ENCODE measurements at places on chromosomes 7 and 10.
A peak's percentile ranks its signal among the peaks of the same experiment; 100 is the strongest.

- DNase-seq = no peak
Observed at GRCh38 chr10:124324451-124324850, 94.3 kb downstream of the OAT start.

DNA sequence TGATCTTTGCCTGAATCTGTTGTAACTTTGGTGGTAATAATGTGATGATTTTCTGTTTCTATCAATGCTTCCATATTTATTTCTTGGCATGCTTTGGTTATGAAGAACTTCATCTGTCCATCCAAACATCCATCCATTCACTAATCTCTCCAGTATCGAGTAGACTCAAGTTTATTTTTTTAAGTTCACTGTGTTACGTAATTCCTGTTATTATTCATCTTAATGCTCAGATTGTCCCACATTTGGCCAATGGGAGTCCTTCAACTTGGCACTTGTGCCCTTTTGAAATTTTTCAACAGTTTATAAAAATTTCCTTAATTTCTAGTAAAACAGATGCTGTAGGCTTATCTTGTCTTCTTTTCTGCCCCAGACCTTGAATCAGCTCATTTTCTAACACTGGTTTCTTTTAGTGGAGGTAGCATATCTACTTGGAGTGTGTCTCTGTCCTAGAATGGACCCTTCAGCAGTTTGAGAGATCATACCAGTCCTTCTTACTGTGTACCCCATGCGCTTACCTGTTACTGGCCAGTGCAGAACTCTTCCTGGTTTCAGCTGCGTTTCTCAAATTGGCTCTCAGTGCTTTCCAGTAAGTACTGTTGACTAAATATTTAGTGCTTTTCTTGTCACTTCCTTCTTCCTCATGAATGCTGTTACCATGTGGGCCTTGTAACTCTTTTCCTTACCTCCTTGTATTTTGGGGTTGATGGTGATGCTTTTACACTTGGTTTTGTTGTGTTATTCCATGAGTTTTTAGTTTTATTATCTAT is 100.8 kb downstream of the MLLT10 start:
- no peak for DNase-seq

DNA sequence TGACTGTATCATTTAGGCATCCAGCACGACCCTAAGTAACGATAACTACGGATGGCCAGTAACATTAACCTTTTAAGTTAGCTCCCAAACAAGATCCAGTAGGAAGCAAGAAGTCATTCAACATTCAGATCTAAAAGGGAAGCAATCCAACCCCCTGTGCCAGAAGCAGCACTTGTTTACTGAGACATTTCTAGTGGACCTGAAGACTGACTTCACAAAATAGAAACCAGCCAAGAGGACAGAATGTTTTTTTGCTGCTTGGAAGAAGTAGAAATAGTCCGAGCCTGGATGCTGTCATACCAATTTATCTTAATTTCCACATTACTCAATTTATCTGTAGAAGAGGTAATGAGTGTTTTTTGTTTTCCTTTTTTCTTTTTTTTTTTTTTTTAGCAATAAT is 88.0 kb upstream of the CTTNBP2 start:
- DNase-seq = no peak

GRCh38 chr7:38773430-38773829 is 135.6 kb downstream of the VPS41 start:
- no peak for DNase-seq

DNA sequence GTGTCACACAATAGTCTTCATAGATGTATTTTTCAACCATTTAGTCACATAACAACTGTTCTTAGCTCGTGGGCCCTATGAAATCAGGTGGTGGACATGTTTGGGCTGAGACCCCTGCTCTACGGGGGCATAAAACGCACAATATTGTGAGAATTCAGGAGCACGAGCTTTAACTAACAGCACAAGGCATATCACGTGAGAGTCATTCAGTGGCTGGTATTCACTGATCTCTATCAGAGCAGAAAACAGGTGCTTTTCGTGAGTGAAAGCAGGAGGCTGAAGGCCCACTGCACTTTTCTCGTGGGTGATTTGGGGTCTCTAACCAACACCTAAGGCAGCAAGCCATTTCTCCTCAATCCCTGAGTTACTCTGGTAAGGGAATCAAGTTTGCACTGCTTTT is 42.8 kb upstream of the GRB10 start:
- DNase-seq = no peak

- no peak for DNase-seq
Observed at GRCh38 chr10:116466715-116467422, 39.2 kb downstream of the PNLIPRP3 start.

DNA sequence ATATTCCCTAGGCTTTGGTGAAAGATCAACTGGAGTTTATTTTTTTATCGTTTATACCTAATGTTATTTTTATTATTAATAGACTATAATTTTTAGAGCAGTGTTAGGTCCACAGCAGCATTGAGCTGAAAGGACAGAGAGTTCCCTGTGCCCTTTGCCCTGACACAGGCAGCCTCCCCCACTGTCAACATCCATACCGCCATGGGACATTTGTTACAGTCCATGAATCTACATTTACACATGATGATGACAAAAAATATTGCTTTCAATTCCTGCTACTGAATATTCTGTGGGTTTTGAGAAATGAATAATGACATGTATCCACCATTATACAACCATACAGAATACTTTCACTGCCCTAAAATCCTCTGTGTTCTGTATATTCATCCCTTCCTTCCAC is 1297.5 kb upstream of the SORCS1 start:
- DNase-seq = no peak

DNA sequence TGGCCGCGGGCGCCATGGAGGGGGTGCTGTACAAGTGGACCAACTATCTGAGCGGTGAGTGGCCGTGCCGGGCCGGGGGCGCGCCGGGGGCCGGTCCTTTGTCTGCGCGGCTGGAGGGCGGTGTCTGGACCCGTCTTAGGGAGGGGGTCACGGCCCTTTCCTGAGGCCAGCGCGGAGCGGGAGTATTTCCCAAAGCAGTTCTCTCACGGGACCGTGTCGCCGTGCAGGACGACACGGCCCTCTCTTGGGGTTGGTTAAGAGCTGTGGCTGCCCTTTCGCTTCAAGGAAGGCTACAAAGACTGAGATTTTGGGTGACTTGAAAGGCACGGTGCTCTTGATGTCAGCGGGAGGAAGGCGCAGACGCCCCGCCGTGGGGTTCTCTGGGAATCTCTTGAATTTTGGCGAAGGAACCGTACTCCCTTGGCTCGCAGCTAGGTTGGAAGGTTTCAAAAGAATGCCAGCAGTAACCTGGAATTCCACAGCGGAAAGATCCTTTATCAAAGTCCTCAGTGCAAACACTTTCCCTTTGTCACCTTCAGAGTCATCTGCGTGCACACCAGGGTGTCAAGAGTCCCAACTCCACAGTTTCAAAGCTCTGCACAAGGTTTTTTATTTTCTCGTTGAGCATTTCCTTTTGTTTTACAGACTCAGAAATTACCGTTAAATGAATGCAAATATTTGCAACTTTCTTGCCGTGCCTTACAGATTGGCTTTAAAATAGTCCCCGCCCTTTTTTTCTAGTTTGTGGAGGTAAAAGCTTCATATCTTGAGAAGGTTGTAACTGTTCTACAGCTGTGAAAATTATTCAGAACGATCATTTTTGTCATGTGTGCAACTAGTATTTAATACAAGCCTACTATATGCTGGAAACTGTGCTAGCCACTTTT is 780 bp downstream of the PLEKHA8 start:
- DNase-seq = peak; percentile 37

GRCh38 chr7:55527307-55527706 is 45.0 kb downstream of the VOPP1 start:
- no peak for DNase-seq

GRCh38 chr7:124723012-124723411 is 42.6 kb downstream of the GPR37 start:
- DNase-seq = no peak

- peak; percentile 19 for DNase-seq
Observed at GRCh38 chr10:7243139-7243538, 167.7 kb downstream of the SFMBT2 start.

DNA sequence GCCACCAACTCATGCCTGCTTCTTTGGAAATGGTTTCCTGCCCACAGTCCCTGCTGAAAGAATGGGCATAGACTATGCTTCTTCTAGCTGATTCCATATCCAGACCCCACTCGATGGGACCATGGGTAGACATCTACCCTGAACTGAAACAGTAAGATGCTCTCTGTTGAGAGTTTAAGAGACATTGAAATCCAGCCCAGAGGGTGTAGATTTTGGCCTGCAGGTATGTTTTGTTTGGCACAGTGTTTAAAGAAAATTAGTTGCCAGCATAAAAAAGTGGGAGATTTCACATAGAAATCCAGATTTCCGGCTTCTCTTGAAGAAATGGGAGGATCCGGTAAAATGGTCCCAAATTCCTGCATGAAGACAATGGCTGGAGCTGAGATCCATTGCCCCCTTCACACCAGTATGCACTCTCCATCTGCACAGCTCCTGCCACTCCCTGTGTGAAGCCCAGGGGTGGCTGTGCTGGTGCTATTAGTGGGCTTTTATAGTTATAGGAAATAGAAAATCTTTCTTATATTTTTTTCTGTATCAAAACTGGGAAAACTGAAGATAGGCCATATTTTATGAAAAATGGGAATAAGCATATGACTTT is 218.1 kb downstream of the PTEN start:
- DNase-seq = no peak

DNA sequence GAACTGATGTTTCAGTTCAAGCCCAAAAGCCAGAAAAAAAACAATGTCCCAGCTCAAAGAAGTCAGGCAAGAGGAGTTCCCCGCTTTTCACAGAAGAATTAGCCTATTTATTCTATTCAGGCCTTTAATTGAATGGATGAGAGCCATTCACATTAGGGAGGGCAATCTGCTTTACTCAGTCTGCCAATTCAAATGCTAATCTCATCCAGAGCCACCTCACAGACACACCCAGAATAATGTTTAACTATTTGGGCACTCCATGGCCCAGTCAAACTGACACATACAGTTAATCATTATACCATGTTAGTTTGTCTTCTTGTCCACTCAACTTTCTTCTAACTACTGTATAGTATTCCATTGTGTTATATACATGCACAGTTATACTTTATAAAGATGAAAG is 2.6 kb upstream of the NPSR1 start:
- no peak for DNase-seq

DNA sequence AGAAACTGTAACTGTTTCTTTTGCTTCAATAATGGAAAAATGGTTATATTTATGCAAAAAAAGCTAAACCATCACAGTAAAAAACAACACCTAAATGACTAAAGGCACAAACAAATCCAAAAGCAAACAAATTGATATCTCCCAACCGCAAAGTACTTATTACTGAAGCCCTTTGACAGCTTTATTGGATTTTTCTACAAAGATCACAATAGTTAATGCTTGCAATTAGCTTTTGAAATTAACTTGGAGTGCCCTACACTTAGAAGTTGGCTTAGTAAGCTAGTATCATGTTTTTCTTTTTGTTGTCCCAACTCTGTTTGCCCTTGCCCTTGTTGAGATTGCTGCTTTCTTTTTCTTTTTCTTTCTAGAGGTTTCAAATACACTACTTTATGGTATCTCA is 257.5 kb downstream of the INHBA start:
- no peak for DNase-seq

- DNase-seq = no peak
Observed at GRCh38 chr7:123209786-123210185, 10.0 kb upstream of the SLC13A1 start.

DNA sequence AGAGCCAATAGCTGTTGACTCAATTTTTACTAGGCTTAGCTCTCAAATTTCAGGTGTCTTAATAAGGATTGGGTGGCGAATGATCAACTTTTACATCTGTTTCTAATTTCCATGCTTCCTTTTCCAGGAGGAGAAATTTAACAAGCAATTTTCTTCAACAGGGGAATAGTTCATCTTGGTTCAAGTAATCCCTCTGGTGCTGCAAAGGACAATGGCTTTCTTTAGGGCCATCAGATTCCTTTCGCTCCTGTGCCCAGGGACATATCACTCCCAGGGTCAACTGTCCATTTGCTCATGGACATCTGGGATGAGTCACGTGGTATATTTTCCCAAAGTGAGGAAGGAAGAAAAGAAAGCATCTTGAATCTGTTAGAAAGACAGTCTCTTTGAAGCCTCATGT is 313.3 kb downstream of the FRMD4A start:
- no peak for DNase-seq

DNA sequence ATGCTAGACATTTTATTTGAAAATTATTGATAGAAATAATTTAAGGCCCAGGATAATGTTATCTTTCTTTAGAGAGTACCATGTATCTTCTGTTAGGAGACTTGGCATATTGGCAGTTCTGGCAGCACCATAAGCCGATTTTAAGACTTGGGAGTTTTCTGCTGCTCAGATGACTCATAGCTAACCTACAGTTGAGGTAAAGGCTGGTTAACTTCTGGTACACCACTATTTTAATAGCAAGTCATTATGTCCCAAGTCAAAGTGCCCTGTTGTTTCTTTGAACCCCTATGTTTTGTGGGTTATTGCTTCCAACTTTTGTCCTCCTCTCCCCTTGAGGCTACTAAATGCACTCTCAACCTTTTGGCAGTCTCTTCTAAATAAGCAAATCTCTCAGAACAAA is 25.2 kb downstream of the ATRNL1 start:
- no peak for DNase-seq

Data from CD4-positive, alpha-beta T cell treated with Interleukin-21 for 1 hour (primary cell).